Left ventricle myocardium superior (tissue), 1 donor: ENCODE measurements at places on chromosomes 5 and 9. TPM values are rescaled to one million over a fixed set of nuclear protein-coding genes. Genes with fewer than 3 reads are reported as not detected.

- no peak for DNase-seq
Measured at GRCh38 chr5:86244153-86244552, 373.6 kb upstream of the COX7C start.

GRCh38 chr9:94801234-94801633 is 74.7 kb downstream of the AOPEP start:
- DNase-seq, result no peak

SLC25A48 gene
- 0.40 TPM for total RNA-seq

DNA sequence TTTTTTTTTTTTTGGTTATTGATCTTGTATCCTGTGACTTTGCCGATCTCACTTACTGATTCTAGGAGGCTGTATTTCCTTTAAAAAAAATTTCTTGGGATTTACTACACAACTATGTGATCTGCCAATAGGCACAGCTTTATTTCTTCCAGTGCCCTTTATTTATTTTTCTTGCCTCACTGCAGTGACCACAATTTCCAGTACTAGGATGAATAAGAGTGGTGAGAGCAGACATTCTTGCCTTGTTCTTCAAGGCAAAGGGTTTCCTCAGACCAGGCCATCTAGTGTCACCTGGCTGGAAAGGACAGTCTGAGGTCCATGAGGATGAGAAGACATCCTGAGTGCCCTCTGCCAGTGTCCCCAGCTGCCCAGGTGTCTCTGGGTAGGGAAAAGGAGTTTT is 265.4 kb downstream of the SPOCK1 start:
- DNase-seq, result no peak

FAM169A gene
- total RNA-seq, result 3.6 TPM

PAEP gene
- total RNA-seq, result not detected

DNA sequence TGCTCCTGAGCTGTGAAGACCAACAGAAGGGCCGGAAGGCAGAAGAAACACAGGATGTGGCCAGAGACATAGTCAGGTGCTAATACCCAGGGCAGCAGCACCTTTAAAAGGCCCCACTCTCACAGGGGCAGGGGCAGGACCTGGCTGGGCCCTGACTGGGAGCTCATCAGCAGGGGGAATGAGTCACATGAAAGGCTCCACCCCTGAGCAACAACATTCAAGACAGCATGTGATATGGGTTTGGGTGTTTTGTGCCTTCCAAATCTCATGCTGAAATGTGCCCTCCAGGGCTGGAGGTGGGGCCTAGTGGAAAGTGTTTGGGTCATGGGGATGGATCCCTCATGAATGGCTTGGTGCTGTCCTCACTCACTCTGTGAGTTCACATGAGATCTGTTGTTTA is 181.7 kb downstream of the ERCC6L2 start:
- no peak for DNase-seq

DNA sequence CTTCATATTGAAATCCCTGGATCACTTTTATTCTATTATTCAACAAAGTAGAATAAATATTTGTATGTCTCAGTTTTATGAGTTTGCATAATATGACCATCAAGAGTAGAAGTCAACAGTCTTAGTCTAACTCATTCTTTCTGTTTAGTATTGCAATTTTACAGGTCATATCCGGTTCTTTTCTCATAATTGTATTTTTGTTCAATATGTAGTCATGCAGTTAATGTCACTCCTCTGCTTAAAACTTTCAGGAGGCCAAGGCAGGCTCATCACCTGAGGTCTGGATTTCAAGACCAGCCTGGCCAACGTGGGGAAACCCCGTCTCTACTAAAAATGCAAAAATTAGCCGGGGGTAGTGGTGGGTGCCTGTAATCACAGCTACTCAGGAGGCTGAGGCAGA is 148.4 kb upstream of the TRPM3 start:
- DNase-seq, result no peak

DNA sequence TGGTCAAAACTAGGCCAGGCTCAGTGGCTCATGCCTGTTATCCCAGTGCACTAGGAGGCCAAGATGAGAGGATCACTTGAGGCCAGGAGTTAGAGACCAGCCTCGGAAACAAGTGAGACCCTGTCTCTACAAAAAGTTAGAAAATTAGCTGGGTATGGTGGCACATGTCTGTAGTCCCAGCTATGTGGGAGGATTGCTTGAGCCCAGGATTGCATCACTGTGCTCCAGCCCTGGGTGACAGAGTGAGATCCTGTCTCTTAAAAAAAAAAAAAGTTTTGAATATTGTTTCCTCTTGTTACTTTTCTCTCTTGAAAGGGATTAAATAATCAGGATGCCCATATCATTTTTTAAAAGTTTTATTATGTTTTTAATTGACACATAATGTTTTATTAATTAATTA is 7.6 kb downstream of the ARHGEF37 start:
- no peak for DNase-seq

SLC2A8 gene
- total RNA-seq, result 18.6 TPM

IFNW1 gene
- not detected for total RNA-seq

GRCh38 chr9:92711844-92712243 is 41.9 kb upstream of the IPPK start:
- no peak for DNase-seq

GRCh38 chr5:79202076-79202475 is 33.9 kb upstream of the JMY start:
- DNase-seq, result no peak

GRCh38 chr9:108586471-108587139 is 269.2 kb downstream of the ACTL7B start:
- no peak for DNase-seq

DNA sequence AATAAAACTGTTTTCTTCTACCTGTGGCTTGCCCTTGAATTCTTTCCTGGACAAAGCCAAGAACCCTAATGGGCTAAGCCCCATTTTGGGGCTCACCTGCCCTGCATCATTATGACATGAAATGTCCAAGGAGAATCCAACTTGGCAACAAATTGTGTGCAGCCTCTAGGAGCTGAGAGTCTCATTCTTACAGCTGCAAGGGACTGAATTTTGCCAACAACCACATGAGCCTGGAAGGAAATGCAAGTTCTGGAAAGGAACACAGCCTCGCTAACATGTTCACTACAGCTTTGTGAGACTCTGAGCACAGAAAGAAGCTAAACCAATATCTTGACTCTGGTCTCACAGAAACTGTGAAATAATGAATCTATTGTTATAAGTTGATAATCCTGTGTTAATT is 94.8 kb upstream of the CDH12 start:
- no peak for DNase-seq

FLT4 gene
- total RNA-seq, result 8.0 TPM

- DNase-seq, result peak; percentile 46
Measured at GRCh38 chr5:42894057-42894456, 82.4 kb upstream of the SELENOP start.

- no peak for DNase-seq
Measured at GRCh38 chr9:132826621-132827365, 51.3 kb downstream of the AK8 start.

DNA sequence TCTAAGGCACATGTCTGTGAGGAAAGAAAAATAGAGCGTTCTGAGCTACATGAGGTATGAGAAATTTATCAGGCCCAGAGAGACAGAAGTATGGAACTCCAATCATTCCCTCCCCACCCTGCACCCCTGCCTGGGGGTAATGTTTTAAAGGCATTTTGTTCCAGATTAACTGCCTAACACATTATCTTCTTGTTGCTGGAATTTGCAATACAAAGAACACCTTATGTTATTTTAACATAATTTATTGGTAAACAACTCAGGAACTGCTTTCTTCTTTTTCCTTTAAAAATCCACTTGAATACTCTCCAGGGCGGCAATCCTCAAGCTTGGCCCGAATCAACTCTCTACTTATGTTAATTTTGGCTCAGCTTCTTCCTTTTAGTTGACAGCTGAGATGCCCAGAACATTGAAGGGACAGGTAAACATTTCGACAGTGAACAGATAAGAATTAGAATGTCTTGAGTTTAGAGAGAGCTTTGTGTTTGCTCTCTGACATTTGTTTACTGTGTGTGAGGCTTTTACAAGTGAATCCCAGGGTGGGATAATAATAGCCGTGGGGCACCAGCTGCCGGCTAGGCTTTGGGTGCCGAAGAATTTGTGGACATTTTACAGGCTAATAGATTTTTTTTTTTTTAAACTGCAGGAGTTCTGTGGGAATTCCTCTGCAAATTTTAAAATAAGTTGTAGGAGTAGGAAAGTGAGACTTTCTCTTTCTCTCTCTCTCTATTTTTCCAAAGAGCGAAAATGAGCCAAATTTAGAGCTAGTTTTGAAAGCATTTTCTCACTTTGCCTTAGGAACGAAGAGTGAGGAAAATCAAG is 96.4 kb upstream of the TAF11L2 start:
- DNase-seq, result no peak

- DNase-seq, result no peak
Measured at GRCh38 chr5:17415321-17415758, 82.7 kb upstream of the TAF11L2 start.

THOC3 gene
- 8.6 TPM for total RNA-seq

GRCh38 chr5:96144289-96144688 is 182.6 kb upstream of the ELL2 start:
- no peak for DNase-seq

- peak; percentile 87 for DNase-seq
Measured at GRCh38 chr5:134568761-134569695, 43.6 kb downstream of the JADE2 start.

GRCh38 chr9:87671925-87672324 is 54.0 kb upstream of the CTSL start:
- DNase-seq, result no peak

MBLAC2 gene
- total RNA-seq, result 4.1 TPM

DNA sequence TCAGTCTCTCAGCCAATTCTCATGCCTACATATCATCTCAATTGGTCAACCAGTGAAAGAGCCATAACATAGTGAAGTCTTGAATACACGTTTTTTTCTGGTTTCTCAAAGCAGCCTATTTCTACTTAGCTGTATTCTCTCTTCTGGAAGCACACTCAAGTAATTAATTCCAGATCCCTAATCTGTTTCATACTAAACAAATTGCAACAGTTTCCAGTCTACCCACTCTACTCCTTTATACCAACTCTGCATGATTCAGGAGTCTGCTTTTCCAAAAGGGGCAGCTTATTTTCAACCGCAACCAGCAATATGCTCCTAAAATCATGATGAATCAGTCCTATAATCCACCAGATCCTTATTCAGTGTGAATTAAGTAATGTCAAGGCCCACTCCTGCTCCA is 211.7 kb downstream of the TLE1 start:
- no peak for DNase-seq

IL13 gene
- not detected for total RNA-seq

DNA sequence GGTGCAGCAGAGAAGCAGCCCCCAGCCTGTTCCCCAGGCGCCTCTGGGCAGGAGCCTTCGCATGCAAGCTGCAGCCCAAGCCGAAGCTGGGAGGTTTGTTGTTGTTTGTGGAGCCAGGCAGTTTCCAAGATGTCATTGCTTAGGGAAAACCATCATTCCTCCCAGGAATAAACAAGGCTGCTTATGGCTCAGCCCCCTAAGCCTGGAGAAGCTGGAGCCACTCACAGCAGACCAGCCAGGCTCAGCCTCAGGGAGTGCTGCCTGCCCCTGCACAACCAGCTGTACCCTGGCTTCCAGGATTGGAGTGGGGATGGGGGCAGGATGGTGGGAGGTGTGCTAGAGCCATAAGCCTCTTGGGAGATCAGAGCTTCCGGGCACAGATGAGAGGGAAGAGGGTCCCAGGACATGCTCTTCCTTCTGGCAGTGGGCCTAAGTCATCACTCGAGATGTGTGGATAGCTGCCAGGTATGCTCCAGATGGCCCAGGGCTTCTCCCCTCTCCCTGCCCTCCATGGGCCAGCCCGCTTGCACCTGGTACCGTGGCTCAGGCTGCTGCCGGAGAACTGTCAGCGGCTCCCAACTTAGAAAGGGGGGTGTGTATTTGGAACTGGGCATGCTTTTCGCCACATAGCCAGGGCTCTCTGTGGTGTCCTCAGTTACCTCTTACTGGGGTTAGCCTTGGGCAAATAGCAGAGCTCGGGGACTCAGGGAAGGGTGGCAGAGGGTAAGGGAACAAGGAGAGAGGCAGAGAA is 105.2 kb downstream of the RGS3 start:
- no peak for DNase-seq

DNA sequence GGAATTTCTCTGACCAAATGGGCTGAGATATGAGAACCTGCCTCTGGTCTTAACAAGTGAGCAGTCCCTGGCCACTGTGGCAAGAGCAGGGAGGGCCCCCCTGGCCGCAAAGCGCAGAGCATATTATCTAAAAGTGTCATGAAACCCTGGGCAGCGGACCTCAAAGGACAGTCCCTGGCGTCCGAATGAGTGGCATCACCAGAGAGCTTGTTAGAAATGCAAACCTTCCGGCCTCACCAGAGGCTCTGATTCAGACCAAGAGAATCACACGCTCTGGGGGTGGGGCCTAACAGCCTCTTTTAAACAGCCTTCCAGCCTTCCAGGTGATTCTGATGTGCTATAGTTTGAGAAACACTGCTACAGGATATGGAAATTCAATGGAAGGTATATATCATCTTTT is 10.9 kb downstream of the PTPN3 start:
- DNase-seq, result no peak

- no peak for DNase-seq
Measured at GRCh38 chr9:76534026-76534425, 75.0 kb downstream of the GCNT1 start.

- DNase-seq, result no peak
Measured at GRCh38 chr9:81631218-81631745, 58.1 kb downstream of the TLE1 start.

GRCh38 chr5:14450018-14450524 is 131.5 kb upstream of the OTULINL start:
- DNase-seq, result peak; percentile 80

DNA sequence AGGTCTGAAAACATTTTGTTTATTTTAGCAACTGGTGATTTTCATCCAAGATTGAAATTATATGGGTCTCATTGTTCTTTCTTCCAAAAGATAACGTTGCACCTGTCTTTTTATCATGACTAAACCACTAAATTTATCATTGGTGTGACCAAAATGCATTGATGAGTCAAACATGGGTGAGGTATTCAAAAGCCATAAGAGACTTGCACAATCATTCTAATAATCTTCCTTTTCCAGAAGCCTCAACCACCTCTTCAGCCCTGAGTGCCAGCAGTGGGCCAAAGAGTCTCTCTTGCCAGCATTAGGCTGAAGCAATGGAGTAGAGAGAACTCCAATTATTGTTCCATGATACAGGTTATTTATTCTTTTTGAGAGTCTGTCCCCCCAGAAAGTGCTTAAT is 198.9 kb downstream of the LURAP1L start:
- DNase-seq, result no peak

DNA sequence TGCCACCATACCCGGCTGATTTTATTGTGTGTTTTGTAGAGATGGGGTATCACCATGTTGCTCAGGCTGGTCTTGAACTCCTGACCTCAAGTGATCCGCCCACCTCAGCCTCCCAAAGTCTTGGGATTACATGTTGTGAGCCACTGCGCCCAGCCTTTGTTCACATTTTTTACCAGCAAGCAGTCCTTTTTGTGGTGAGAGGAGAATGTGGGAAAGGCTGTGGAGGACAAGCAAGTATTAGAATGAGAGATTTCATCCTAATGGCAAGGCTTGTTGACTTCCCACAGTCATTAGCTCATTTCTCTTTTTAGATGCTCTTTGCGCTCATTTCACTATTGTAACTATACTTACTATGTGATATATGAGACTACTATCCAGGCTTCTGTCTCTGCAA is 6.1 kb downstream of the IL31RA start:
- DNase-seq, result no peak

- DNase-seq, result no peak
Measured at GRCh38 chr5:67896311-67896929, 319.1 kb upstream of the PIK3R1 start.

- DNase-seq, result peak; percentile 79
Measured at GRCh38 chr9:35791297-35791921, at the start of gene NPR2. Gene NPR2 (plus strand): TSS chr9:35791591. CDS start chr9:35792409, 818 bp downstream.

ANKDD1B gene
- total RNA-seq, result 0.25 TPM
